ENCODE measurements at places on chromosomes 6 and 20. TPM values are rescaled to one million over a fixed set of nuclear protein-coding genes. Genes with fewer than 3 reads are reported as not detected.

DNA sequence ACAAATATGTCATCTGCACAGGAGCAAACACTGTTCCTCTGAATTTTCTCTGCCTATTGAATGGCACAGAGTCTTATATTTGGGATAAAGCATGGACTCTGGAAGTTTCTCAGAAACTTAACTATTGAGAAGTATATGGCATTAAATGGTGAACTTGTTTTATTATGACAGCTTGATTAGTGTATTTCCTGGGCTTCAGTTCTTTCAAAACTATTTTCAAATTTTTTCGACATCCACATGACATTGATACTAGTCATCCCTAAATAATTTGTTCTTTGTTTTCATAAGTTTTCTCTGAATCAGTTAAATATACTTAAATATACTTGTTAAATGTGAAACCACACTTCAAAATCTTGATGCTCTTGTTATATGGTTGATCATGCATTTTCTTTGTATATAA is 144.0 kb upstream of the TSHZ2 start:
- H3K36me3 ChIP-seq, result no peaks in the 10 kb centered on the region
- H3K27ac ChIP-seq, result no peak overlapping the region
- no peaks in the 10 kb centered on the region for H3K4me1 ChIP-seq
- DNase-seq, result no peak

GRCh38 chr6:113597231-113597583 is 259.9 kb upstream of the MARCKS start:
- no peaks in the 10 kb centered on the region for H3K36me3 ChIP-seq
- no peak overlapping the region for H3K27ac ChIP-seq
- H3K27me3 ChIP-seq, result no peaks in the 10 kb centered on the region

DNA sequence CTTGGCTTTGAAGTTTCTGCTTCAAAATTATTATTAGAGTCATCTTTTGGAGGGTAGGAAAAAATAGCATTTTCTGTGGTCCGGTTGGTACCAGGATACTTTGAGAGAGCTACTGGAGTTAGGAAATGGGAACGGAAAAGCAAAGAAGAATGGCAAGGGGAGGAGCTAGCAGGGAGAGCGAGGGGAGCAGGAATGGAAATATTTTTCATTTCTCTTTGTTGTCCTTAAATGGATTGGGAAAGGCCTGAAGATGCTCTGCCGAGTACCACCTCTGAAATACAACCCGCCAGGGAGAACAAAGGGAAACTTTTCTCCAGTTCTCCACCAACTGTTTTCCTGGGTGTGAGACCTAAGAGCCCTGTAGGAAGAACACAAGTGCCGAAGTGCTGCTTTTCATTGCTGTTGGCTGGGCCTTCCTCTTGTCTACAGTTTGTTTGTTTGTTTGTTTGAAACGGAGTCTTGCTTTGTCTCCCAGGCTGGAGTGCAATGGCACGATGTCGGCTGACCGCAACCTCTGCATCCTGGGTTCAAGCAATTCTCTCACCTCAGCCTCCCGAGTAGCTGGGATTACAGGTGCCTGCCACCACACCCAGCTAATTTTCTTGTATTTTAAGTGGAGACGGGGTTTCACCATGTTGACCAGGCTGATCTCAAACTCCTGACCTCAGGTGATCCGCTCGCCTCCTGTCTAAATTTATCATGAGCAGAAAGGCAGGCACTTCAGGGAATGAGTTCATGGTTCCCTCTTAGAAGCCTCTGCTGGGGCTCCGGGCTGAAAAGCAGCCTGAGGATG is 3.5 kb upstream of the TRAF3IP2 start:
- H3K27me3 ChIP-seq, result no peaks in the 10 kb centered on the region
- H3K36me3 ChIP-seq, result no peaks in the 10 kb centered on the region
- no peak overlapping the region for H3K4me3 ChIP-seq
- no peak for DNase-seq

GRCh38 chr20:13054011-13054410 is 45.2 kb downstream of the SPTLC3 start:
- H3K36me3 ChIP-seq, result no peaks in the 10 kb centered on the region
- H3K4me1 ChIP-seq, result no peaks in the 10 kb centered on the region
- no peaks in the 10 kb centered on the region for H3K27me3 ChIP-seq
- H3K4me3 ChIP-seq, result no peak overlapping the region
- H3K27ac ChIP-seq, result no peak overlapping the region

GRCh38 chr20:17541996-17542395 is 10.8 kb upstream of the BFSP1 start:
- H3K27ac ChIP-seq, result no peak overlapping the region
- H3K27me3 ChIP-seq, result no peaks in the 10 kb centered on the region
- H3K4me3 ChIP-seq, result no peak overlapping the region
- H3K36me3 ChIP-seq, result no peaks in the 10 kb centered on the region
- peaks cover 3% of the 10 kb centered on the region for H3K4me1 ChIP-seq

The SLC32A1 gene
- total RNA-seq, result not detected

DNA sequence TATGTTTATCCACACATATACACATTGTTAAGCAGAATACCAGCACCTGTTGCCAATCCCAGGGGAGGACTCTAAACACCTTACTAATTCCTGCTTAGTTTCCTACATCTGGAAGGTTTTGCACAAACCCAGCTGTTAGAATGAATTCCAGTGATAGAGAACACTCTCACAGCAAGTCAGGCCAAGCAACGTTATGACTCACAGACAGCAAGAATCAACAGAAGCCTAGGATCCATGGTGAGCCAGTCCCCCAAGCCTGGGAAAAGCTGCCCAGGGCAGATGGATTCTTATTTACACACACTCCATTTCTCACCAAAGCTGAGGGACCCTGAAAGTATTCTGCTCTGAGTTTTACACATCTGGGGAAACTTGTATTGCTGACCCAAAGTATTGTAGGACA is 291.7 kb downstream of the SLC35F1 start:
- no peaks in the 10 kb centered on the region for H3K27me3 ChIP-seq
- no peak for DNase-seq
- H3K36me3 ChIP-seq, result no peaks in the 10 kb centered on the region
- H3K27ac ChIP-seq, result no peak overlapping the region
- no peaks in the 10 kb centered on the region for H3K4me1 ChIP-seq

GRCh38 chr20:63533388-63533787 is 3.8 kb downstream of the PTK6 start:
- DNase-seq, result no peak
- no peak overlapping the region for H3K27ac ChIP-seq
- H3K4me1 ChIP-seq, result peaks cover 16% of the 10 kb centered on the region
- H3K27me3 ChIP-seq, result no peaks in the 10 kb centered on the region
- no peak overlapping the region for H3K4me3 ChIP-seq

DNA sequence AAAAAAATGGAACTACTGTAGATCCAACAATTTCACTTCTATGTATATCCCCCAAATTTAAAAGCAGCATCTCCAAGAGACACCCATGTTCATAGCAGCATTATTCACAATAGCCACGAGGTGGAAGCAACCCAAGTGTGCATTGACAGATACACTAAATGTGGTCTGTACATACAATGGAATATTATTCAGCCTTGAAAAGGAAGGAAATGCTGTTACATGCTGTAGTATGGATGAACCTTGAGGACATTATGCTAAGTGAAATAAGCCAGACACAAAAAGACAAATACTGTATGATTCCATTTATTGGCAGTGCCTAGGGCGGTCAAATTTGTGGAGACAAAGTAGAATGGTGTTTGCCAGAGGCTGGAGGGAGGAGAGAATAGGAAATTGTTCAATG is 34.2 kb downstream of the CAP2 start:
- H3K4me3 ChIP-seq, result no peak overlapping the region
- H3K4me1 ChIP-seq, result no peaks in the 10 kb centered on the region
- no peaks in the 10 kb centered on the region for H3K27me3 ChIP-seq
- H3K36me3 ChIP-seq, result no peaks in the 10 kb centered on the region
- H3K27ac ChIP-seq, result no peak overlapping the region

The SLC9A8 gene
- 10.0 TPM for total RNA-seq

The TCF21 gene
- not detected for total RNA-seq

- no peak for DNase-seq
- no peak overlapping the region for H3K27ac ChIP-seq
- H3K36me3 ChIP-seq, result no peaks in the 10 kb centered on the region
- no peaks in the 10 kb centered on the region for H3K4me1 ChIP-seq
Measured at GRCh38 chr20:22825546-22825945, 209.6 kb upstream of the SSTR4 start.

GRCh38 chr20:50144362-50144761 is 9.2 kb downstream of the PEDS1 start:
- peaks cover 4% of the 10 kb centered on the region for H3K36me3 ChIP-seq
- H3K27me3 ChIP-seq, result no peaks in the 10 kb centered on the region
- H3K4me3 ChIP-seq, result no peak overlapping the region
- H3K4me1 ChIP-seq, result peaks cover 15% of the 10 kb centered on the region

The RNF8 gene
- 22.5 TPM for total RNA-seq

GRCh38 chr6:131063028-131063763 is at the start of gene EPB41L2:
Gene EPB41L2, minus strand, starts transcription at chr6:131063245. Its CDS starts 106,760 bp downstream, at chr6:130956485.
- DNase-seq, result peak; percentile 81
- H3K4me1 ChIP-seq, result peaks cover 10% of the 10 kb centered on the region

GRCh38 chr6:12927746-12928145 is 211.2 kb downstream of the PHACTR1 start:
- H3K27ac ChIP-seq, result no peak overlapping the region
- DNase-seq, result no peak
- no peak overlapping the region for H3K4me3 ChIP-seq
- no peaks in the 10 kb centered on the region for H3K36me3 ChIP-seq
- no peaks in the 10 kb centered on the region for H3K27me3 ChIP-seq

- no peaks in the 10 kb centered on the region for H3K27me3 ChIP-seq
- no peaks in the 10 kb centered on the region for H3K36me3 ChIP-seq
- H3K27ac ChIP-seq, result no peak overlapping the region
- DNase-seq, result no peak
- H3K4me1 ChIP-seq, result no peaks in the 10 kb centered on the region
Measured at GRCh38 chr6:19983374-19983773, 146.2 kb downstream of the ID4 start.

GRCh38 chr20:4813076-4813862 is 91.6 kb downstream of the PRND start:
- peaks cover 96% of the 10 kb centered on the region for H3K4me1 ChIP-seq
- DNase-seq, result peak; percentile 89
- no peaks in the 10 kb centered on the region for H3K27me3 ChIP-seq
- H3K27ac ChIP-seq, result peak overlapping the region; percentile 99
- peaks cover 43% of the 10 kb centered on the region for H3K36me3 ChIP-seq

- peaks cover 30% of the 10 kb centered on the region for H3K4me1 ChIP-seq
- no peaks in the 10 kb centered on the region for H3K27me3 ChIP-seq
- H3K4me3 ChIP-seq, result peak overlapping the region; percentile 93
- H3K27ac ChIP-seq, result no peak overlapping the region
- no peaks in the 10 kb centered on the region for H3K36me3 ChIP-seq
Measured at GRCh38 chr6:41779336-41779735, 364 bp downstream of the FRS3 start.

GRCh38 chr6:22149501-22150367 is 147.1 kb downstream of the PRL start:
- no peak overlapping the region for H3K27ac ChIP-seq
- no peaks in the 10 kb centered on the region for H3K27me3 ChIP-seq
- no peaks in the 10 kb centered on the region for H3K4me1 ChIP-seq
- DNase-seq, result peak; percentile 40

DNA sequence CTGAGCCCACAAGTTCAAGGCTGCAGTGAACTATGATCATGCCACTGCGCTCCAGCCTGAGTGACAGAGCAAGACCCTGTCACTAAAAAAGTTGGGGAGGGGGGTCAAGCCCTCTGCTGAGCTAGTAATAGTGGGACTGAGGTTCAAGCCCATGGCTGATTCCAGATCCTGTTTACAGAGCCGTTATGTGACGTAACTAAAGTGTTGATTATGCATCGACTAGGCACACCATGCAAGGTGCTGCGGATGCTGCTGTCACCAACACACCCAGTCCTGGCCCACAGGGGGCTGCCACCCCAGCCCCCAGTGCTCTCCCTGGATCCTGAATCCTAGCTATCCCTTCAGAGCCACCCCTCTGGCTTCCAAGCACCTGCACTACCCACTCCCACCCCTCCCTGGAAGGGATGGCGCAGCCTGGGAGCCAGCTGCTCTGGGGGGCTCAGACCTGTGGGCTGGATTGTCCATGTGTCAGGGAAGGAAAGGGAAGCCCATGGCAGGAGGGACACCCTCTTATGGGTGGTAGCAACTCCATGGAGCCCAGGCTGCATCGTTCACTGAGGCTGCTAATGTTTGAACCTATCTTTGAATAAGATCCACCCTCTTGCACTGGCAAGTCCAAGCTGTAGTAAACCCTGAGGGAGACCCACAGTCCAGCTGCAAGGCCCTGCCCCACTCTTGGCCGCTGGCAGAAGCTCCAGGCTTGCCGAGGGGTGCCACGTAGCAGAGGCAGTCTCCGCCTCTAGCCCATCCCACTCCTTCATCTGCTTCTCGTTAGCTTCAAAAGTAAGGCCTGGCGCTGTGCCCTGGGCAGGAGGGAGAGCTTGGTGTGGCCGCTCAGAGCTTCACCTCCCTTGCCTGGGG is 95.0 kb downstream of the SNX5 start:
- H3K27ac ChIP-seq, result no peak overlapping the region
- no peak overlapping the region for H3K4me3 ChIP-seq
- peaks cover 2% of the 10 kb centered on the region for H3K4me1 ChIP-seq
- no peaks in the 10 kb centered on the region for H3K27me3 ChIP-seq
- no peaks in the 10 kb centered on the region for H3K36me3 ChIP-seq

- H3K27ac ChIP-seq, result no peak overlapping the region
- no peaks in the 10 kb centered on the region for H3K27me3 ChIP-seq
- H3K4me1 ChIP-seq, result peaks cover 6% of the 10 kb centered on the region
Measured at GRCh38 chr20:62233684-62234083, 4.6 kb upstream of the OSBPL2 start.

- no peak for DNase-seq
- H3K4me3 ChIP-seq, result no peak overlapping the region
- H3K36me3 ChIP-seq, result 0 out of 2 replicates have a peak, but pooled peaks cover 5% of the 10 kb centered on the region
- H3K27me3 ChIP-seq, result no peaks in the 10 kb centered on the region
Measured at GRCh38 chr6:107390056-107390455, 69.3 kb downstream of the PDSS2 start.

The C6orf132 gene
- total RNA-seq, result 0.11 TPM

DNA sequence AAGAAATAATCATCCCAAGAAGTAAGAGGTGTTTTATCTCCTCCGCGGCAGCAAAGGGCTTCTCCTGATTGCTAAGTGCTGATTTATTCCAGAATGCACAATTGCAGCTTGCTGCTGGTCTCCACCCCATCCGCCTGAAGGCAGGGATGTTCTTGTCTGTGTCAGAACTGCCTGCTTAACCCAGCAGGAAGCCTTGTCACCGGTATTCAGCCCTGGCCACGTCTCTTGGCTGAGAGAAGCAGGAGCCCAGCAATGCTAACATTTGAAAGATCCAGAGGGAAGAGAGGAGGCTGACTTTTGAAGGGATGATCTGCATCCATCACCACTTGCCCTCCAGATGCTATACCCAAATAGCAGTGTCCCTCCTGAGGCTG is 4.2 kb downstream of the SCML4 start:
- no peaks in the 10 kb centered on the region for H3K36me3 ChIP-seq
- H3K27me3 ChIP-seq, result no peaks in the 10 kb centered on the region
- DNase-seq, result no peak

- H3K4me3 ChIP-seq, result no peak overlapping the region
- no peaks in the 10 kb centered on the region for H3K4me1 ChIP-seq
- H3K36me3 ChIP-seq, result no peaks in the 10 kb centered on the region
Measured at GRCh38 chr20:38700141-38700540, 24.1 kb upstream of the SLC32A1 start.

- no peaks in the 10 kb centered on the region for H3K27me3 ChIP-seq
- DNase-seq, result no peak
- no peaks in the 10 kb centered on the region for H3K36me3 ChIP-seq
- H3K27ac ChIP-seq, result no peak overlapping the region
Measured at GRCh38 chr6:68008445-68008844, 626.6 kb upstream of the ADGRB3 start.

The KCNK16 gene
- total RNA-seq, result not detected

Data from Karpas-422 (cell line).